ENCODE measurements at places on chromosomes 12 and 14. TPM values are rescaled to one million over a fixed set of nuclear protein-coding genes. Genes with fewer than 3 reads are reported as not detected.

- DNase-seq = no peak
Measured at GRCh38 chr12:42017051-42017450, 127.6 kb downstream of the GXYLT1 start.

Gene TBC1D30
- total RNA-seq = 0.83 TPM

Gene KCNMB4
- 1.2 TPM for total RNA-seq

DNA sequence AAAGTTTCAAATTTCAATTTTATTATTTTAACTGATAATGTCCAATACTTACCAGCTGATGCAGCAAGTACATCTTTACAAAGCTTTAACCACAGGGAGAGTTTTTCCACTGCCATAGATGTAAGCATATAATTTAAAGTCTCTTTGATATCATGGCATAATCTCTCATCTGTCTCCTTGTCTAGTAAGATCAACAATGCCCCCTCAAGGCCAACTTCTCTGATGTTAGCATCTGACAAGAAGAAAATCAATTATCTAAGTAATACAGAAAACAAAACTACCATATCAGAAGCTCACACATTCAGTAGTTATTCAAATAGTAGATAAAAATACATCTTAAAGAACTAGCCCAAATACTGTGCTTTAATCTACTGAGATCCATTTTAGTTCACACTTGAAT, 94.2 kb downstream of the HEATR5A start:
- DNase-seq = no peak

GRCh38 chr12:51415931-51416330, 8.7 kb upstream of the SLC4A8 start:
- no peak for DNase-seq
